ENCODE measurements at places on chromosomes 5 and 9. TPM values are rescaled to one million over a fixed set of nuclear protein-coding genes. Genes with fewer than 3 reads are reported as not detected.

GRCh38 chr9:112726428-112726827 lies 8.5 kb upstream of the INIP start:
- DNase-seq, result no peak

GRCh38 chr9:106670418-106670817 lies 192.5 kb upstream of the ZNF462 start:
- DNase-seq, result no peak

GRCh38 chr5:158277276-158277675 lies 418.3 kb upstream of the CLINT1 start:
- no peak for DNase-seq

DNA sequence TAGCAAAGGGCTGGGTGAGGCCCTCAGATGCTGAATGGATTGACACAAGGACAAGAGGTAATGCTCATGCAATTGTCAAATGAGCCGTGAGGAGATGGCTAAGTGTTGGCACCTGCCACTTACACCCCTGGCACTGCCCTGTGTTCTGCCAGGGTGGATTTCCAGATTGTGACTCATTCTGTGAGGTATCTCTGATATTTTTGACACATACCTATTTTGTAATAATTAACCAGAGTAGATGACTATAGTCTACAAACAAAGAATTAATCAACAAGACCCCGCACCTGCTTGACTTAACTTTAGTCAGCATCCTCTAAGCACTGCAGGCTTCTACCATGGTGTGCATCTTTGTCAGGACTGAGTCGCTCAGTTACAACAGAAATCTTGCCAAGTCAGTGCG lies 200.8 kb downstream of the DIRAS2 start:
- no peak for DNase-seq

GRCh38 chr5:39411061-39411460 lies 13.7 kb downstream of the DAB2 start:
- no peak for DNase-seq

- DNase-seq, result no peak
Measured at GRCh38 chr5:40486437-40487275, 193.1 kb upstream of the PTGER4 start.

DNA sequence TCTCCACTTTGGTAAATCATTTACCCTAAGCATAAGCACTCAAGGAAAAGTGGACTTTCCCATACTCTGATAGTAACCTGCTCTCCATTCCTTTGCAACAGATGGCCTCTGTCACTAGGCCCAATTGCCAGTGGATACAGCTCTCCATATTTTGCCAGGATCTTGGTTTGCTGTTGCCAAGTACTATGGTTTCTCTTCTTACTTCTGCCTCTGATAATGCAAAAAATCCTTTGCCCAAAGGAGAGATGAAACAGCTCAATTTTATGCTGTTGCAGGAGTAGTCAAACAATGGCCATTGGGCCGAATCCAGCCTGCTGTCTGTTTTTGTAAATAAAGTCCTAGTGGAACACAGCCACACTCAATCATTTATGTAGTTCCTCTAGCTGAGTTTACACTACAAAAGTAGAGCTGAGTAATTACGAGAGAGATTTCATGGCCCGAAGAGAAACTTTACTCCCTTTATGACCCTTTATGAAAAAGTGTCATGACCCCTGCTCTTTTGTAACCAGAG lies 92.5 kb downstream of the HTR4 start:
- no peak for DNase-seq

DNA sequence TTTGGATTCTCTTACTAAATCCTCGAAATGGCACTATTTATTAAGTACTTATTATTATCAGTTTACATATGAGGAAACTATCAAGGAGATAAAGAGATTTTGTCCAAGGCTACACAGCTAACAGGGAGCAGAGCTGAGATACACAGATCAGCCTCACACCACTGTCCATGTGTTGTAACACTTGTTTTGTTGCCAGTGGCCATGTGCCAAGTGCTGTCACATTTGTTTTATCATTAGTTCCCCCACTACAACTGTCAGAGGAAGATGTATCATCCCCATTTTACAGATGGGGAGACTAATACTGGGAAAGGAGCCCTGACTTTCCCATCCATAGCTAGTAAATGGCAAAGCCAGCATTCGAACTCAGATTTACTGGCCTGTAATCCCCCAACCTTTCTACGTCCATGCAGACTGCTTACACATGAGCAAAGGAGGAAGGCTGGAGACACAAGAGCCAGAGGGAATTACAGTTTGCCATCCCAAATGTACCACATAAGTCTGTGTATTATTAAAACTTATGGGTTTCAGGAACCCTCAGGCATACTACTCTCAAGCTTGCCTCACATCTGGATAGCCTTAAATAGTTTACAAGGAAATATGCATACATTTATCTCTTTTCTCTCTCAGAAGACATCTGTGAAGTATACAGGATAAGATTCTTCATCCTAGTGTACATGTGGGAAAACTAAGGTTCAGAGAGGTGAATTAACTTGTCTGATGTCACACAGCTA lies 25.1 kb downstream of the PAPPA start:
- DNase-seq, result no peak

- peak; percentile 70 for DNase-seq
Measured at GRCh38 chr5:127587246-127587917, 61.5 kb upstream of the CTXN3 start.

DNA sequence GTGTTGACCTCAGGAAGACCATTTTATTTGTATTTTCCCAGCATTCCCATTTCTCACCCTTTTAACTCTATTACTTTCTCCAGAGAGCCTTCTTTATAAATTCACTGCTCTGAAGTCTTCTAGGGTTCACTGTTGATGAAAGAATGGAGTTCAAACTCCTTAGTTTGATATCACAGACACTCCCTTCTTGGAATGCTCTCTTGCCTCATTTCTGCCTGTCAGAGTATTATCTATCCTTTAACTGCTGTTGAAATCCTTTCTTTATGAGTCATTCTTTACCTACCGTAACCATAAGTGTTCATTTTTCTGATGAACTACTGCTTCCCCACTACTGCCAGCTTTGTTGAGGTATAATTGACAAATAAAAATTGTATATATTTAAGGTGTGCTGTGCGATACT lies 4.3 kb downstream of the RIC1 start:
- no peak for DNase-seq

DNA sequence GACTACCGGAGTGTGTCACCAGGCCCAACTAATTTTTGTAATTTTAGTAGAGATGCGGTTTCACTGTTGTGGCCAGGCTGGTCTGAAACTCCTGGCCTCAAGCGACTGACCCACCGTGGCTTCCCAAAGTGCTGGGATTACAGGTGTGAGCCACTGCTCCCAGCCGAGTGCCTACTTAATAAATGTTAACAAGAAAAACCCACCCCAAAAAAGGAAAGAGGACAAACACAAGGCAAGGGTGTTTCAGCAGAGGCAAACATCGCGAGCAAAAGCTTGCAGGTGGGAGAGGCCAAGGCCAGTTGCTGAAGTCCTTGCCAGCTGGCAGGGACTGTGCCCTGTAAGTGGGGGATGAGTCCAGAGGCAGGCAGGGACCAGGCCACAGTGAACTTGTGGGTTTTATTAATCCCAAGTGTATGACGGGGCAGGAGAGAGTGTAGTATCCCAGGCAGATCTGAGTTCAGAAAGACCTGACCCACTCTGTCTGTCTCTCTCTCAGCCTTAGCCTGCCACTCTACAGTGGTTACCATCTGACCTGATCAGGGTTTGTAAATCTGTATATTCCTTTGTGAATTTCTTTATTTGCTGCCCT lies 6.4 kb upstream of the FPGS start:
- no peak for DNase-seq

DNA sequence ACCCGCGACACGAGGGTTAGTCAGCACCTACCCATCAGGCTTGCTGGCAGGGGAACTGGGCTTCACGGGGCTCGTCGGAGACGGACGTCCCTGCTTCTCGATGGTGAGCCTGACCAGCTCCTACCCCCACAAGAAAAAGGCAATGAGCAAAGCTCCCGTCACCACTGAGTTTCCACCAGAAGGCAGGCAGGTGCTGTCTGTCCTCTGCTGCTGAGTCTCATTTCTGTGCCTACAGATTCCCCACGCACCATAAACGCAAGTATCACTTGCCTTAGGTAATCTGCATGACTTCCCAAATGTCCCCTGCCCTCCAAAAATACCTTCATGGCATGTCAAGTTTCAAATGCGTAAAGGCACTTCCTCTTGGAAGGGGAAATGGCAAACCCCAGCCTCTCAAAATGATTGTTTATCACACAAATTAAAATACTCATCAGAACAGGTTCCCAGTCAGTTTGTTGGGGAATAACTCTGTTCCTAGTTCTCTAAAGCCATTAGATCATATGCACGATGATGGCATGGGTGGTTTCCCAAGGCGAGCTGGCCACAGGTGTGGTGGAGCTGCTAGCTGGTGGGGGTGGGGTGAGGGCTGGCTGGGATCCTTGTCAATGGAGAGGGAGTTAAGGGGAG lies 85.0 kb downstream of the PRRT1B start:
- no peak for DNase-seq

Gene PHF24
- under 0.01 TPM for total RNA-seq

Gene PCDHAC1
- 3.9 TPM for total RNA-seq

Data from esophagus muscularis mucosa (tissue), 4 donors.